Stomach (tissue), 19 donors: ENCODE measurements at places on chromosomes 11 and 22. TPM values are rescaled to one million over a fixed set of nuclear protein-coding genes. Genes with fewer than 3 reads are reported as not detected.

DNA sequence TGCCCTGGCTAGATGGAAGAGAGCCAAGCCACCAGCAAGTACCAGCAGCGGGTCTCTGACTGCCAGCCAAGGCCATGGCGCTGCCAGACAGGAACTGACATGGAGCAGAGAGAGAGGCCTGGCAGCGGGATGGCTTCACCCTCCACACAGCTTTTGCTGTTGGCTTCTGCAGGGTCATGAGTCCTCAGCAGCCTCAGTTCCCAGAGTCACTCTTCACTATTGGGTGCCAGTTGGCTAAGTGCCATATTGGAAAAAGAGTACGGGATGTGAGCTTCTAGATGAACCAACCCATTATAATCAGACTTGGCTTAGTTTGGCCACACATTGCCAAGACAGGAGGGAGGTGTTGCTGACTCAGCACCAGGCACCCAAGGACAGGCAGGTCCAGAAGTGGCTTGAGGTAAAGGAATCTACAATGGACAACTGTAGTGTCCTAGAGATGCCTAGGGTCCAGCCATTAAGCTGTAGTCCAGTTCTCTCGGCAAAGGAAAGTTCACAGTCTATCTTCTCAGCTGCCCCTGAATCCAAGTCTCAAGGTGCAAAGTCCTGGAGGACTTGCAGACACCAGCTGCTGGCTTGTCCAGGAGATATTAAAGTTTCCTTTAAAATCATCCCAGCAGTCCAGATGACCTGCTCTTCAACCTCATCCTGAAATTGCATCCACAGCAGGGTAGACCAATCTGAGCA is 40.7 kb upstream of the POU2AF1 start:
- H3K36me3 ChIP-seq = no peaks in the 10 kb centered on the region
- peaks cover 36% of the 10 kb centered on the region for H3K4me1 ChIP-seq
- H3K27me3 ChIP-seq = no peaks in the 10 kb centered on the region
- peak overlapping the region; percentile 14 for H3K27ac ChIP-seq

GRCh38 chr11:114215871-114216795 is 80.1 kb upstream of the NNMT start:
- peaks cover 31% of the 10 kb centered on the region for H3K36me3 ChIP-seq
- H3K4me3 ChIP-seq = no peak overlapping the region
- H3K27ac ChIP-seq = no peak overlapping the region
- H3K4me1 ChIP-seq = peaks cover 28% of the 10 kb centered on the region
- H3K27me3 ChIP-seq = no peaks in the 10 kb centered on the region

Gene UPK2
- not detected for total RNA-seq

Gene TMPRSS4
- total RNA-seq = 498 TPM

Gene FAM83F
- total RNA-seq = 2.2 TPM
